Hepatic stellate cell (primary cell): ENCODE measurements at places on chromosomes 3 and 15.
A peak's percentile ranks its signal among the peaks of the same experiment; 100 is the strongest.

DNA sequence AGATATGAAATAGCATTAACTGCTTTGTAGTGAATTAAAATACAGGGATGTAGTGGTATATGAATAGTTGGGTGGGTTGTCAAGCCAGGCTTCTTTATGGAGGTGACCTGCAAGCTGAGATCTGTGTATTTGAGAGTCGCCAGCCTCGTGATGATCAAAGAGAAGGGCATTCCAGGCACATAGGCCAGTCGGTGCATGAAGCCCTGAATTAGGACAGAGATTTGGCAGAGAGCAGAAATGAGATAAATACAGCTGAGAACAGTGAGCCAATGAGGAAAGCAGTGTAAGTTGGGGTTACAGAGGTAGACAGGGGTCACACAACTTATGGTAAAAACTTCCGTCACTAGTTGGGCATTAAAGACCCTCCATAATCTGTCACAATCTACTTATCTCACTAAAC is 641.9 kb downstream of the OTOL1 start:
- DNase-seq: no peak

GRCh38 chr3:51703068-51703760 is 3.7 kb upstream of the GRM2 start:
- DNase-seq: no peak

- DNase-seq: peak; percentile 30
Observed at GRCh38 chr3:179036226-179036625, 35.4 kb downstream of the ZMAT3 start.

GRCh38 chr3:127406309-127407025 is 118.6 kb upstream of the PRR20G start:
- DNase-seq: no peak

- no peak for DNase-seq
Observed at GRCh38 chr3:3194861-3195260, 15.4 kb upstream of the CRBN start.

GRCh38 chr3:162719684-162720341 is 1223.2 kb downstream of the OTOL1 start:
- peak; percentile 35 for DNase-seq

DNA sequence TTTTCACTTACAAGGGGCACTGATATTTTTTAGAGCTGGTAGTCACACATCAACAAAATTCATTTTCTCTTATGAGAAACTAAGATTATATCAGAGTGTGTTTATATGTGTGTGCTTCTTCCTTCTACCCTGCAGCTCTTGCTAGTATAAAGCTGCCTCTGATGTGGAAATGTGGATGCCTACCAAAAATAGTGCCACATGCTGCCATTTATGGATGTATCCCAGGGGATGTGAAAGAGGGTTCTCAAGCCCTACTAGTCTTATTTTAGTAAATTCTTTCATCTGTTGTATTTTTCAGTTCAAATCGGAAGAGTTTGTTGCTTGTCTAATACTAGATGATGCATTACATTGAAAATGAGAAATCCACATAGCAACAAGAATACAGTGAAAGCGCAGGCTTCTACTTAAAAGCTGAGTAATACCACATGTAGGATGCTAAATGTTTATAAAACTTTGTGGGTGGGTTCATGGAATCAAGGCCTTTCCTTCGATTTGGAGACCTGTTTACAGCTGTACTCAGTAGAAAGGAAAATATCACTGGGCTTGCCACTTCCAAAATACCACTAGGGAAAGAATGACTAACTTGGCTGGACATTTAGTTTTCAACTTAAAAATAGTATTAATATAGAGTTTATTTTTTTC is 399.2 kb downstream of the EPHA3 start:
- no peak for DNase-seq

- DNase-seq: no peak
Observed at GRCh38 chr3:159237226-159237625, 435.4 kb downstream of the MFSD1 start.
